C1 segment of cervical spinal cord (tissue), 14 donors: ENCODE measurements at places on chromosomes 5 and 9.

GRCh38 chr5:1002271-1002546 is 6.4 kb upstream of the NKD2 start:
- no peak for DNase-seq

GRCh38 chr5:65624025-65624570 is at the start of gene TRIM23:
TRIM23 (minus strand) TSS chr5:65624333; CDS start chr5:65624274, 59 bp downstream.
- peak; percentile 89 for DNase-seq

DNA sequence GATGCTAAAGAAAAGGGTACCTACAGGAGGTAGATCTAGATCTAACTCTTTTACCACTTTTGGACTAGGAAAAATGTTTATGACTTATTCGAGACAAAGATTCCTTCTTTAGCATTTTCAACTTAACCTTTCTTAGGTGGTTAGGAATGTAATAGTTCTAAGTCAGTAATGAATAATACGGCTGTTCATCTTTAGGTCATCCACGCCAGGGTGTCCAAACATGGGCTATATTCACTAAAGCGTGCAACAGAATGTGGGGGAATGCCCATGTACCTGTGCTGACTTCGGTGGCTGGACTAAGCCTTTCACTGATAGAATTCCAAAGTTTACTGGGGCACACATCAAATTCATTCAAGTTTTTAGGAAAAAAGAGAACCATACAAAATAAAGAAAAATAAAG is 164.7 kb downstream of the TSSK1B start:
- no peak for DNase-seq

DNA sequence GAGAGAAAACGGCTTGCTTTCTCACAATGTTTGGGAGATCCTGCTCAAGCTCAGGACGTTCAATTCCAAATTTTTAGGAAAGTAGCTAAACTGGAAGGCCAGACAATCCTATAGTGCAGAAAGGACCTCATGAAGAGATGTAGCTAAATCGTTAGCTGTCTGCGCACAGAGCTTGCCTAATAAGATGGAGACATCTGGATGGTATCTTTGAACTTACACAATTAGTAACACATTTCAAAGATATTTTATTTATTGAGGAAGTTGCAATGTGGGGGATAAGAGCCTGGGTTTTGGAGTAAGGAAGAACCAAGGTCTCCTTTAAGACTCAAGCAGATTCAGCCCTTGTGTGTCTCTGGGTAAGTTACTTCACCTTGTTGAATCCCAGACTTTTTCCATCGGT is 28.6 kb upstream of the RAB14 start:
- no peak for DNase-seq

DNA sequence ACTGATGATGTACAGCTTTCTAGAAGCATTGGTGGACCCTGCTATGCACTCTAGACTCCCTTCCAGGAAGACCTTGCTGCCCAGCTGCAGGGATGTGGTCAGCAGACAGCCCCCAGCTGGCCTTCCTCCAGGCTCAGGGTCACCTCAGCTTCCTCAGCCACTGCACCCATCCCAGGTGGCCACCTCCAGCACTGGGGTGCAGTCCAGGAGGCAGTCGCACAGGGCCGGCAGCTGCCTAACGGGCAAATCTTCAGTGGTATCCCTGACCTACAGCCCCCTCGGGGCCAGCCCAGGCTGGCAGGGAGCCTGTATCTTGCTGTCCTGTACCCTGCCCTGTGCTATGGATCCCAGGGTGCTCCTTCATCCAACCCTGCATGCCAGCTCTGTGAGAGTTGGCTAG is 81.8 kb downstream of the GADD45G start:
- no peak for DNase-seq

- no peak for DNase-seq
Measured at GRCh38 chr5:150117945-150118560, 31.7 kb upstream of the CSF1R start.

DNA sequence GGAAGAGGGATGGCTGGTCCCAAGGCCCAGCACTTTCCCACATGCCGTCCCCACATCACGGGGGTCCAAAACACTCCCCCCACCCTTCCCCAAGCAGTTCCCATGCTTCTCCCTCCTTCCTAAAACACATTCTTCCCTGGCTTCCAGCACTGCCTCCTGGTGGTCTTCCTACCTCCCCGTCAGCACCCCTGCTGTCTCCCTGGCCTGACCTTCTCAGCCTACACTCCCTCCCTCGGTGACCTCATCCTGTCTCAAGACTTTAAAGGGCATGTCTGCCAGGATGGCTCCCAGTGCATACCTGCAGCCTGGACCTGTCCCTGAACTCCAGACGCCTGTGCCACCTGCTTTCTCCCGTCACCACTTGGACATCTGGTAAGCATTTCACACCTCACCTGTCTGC is 4.3 kb upstream of the NCS1 start:
- DNase-seq, result no peak

GRCh38 chr9:28163619-28164018 is 590.3 kb upstream of the C9orf72 start:
- no peak for DNase-seq

DNA sequence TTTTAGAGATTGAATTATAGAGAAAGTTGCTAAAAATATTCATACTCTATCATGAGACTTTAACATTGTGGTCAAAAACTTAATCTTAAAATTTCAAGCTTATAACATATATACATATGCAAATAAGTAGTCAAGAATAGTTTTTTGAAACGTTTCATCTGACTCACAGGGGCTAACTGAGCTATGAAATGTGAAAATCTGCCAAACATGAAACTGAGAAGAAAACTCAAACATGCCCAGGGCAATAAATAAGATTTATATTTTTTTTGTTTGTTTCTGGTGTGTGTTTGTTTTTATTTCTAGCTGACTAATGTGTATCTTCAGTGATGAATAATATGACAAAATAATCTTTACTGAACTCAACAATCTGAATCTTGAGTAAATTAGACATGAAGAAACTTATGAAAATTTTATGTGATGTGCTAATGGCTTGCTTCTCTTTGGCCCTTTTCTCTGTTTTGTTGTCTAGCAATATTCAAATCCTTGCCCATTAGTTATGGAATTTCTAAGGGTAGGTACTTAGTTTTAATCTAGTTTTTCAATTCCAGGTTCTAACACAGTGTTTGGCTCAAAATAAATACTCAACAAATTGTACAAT is 99.9 kb downstream of the FAM174A start:
- DNase-seq, result no peak

DNA sequence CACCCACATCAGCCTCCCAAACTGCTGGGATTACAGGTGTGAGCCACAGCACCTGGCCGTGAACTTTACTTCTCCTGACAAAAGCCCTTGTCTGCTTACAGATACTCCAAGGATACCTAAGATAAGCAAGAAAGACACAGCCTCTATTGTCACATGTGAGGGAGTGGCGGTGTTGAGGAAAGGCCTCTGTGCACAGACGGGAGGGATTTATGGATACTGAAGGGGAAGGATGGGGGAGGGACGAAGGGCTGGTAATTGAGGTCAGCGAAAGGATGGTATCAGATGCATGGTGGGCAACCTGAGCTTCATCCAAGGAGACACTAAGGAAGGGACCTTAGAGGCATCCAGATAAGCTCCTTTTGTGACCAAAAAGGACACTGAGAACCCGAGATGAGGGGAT is 66.7 kb upstream of the CKMT2 start:
- no peak for DNase-seq

DNA sequence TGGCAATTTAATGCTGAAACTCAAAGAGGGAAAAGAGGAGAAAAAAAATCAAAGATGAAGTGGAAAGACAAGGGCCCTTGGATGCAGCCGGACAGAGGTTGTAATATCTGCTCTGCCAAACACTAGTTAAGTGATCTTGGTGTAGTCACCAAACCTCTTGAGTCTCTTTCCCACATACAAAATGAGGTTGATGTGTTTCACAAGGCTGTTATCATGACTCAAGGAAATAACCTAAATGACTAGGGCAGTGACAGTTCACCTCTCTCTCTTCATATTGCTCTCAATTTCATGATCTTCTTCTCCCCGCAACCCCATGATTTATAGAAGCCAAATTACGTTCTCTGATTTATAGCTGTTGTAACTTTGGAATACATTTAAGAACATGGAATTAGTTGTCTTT is 44.9 kb downstream of the PIK3R1 start:
- DNase-seq, result no peak

- DNase-seq, result no peak
Measured at GRCh38 chr9:15640121-15640520, 87.3 kb downstream of the CCDC171 start.

- no peak for DNase-seq
Measured at GRCh38 chr5:111741278-111741677, 15.7 kb downstream of the NREP start.

DNA sequence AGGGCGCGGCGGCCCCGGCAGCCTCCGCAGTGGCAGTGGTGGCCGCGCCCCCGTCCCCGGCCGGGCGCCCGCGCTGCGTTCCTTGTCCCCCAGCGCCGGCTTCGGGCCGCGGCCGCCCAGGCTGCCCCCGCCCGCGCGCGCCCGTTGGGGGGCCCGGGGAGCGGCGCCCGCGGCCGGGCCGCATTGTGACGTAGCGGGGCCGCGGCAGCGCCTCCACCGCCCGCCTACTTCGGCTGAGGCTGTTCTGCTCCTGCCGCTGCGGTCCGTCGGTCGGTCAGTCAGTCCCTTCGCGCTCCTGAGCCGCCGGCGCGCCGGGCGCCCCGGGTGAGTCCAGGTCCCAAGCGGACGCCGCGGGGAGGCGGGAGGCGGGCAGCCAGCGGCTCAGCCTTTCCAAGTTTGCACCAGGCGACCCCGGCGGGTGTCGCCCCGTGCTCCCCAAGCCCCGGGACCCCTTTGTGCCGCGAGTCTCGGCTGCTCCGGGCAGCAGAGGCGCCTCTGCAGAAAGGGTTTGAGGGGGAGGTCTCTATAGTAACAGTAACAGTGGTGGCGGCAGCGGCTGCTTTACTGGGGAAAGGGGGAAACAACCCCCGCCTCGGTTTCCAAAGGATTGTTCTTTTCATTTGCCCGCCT is at the start of gene SNCAIP:
SNCAIP (plus strand) TSS at position 277 of the 630 bp plus-strand sequence. CDS start 78,898 bp downstream, outside the sequence.
- DNase-seq, result peak; percentile 26

- no peak for DNase-seq
Measured at GRCh38 chr9:86061972-86062739, 37.2 kb downstream of the GOLM1 start.

DNA sequence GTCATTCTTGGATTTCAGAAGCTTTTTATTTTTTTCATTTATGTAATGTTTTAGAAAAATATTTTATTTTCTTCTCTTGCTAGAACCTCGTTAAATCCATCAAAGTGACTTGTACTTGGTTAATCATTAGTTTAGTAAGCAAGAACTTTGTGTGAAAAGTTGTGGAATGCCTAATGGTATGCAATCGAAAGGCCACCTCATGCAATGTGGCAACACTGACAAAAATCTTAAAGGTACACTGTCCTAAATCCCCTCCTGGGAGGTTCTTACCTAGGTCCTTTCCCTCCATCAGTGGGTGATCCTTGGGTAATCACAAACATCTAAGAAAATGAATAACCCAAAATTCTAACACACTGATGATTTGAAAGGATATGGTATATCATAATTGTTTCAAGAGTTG is 304.2 kb downstream of the DNAH5 start:
- DNase-seq, result no peak

- no peak for DNase-seq
Measured at GRCh38 chr9:116189683-116190082, 36.1 kb downstream of the PAPPA start.

DNA sequence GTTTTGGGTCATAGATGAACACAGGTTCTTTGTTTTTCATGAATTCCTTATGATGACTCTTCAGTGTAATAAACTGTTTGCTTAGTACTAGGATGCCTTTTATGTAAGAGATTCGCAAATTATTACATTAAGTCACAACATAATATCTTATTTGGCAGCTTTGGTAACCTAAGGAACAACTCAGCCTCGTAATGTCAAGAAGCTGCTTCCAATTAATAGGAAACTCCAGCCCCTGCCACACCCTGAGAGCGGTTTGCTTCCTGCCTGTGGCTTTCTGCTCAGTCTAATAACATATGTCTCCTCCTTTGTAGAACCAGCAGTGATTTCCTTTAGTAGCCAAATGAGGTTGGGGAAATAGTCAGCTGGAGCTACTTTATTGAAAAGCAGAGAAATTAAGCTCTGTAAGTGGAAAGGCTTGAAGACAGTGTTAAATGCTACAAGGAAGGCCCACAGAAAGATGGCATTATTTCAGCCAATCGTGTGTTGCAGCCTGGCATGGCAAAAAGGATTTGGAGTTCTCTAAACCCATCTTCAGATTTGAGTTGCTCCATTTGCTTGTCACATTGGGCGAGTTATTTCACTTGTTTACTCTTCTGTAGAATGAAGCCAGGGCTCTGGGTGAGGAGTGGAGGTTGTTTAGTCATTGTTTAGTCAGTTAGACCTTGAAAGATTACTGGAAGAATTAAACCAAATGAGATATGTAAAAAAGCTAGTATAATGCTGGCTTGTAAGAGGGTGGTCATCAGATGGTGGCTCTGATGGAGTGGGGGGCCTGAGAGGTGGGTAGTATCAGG is 54.1 kb downstream of the MTAP start:
- DNase-seq, result no peak

DNA sequence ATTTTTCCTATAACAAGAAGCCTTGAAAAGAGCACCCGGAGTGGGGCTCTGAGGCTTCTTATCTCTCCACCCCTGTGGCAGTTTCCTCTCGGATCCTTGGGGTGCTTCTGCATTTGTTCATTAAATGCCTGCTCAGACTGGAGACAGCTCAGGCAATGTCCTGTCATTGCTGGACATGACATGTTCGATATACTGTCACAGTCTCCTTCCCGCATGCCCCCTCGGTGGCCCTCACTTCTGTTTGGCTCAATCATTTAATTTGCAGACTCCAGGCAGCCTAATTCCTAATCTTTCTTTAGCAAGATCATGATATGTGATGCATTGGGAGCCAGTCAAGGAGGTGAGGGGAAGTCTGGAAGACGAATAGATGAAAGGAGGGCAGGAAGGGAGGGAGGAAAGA is 37.5 kb upstream of the CPEB4 start:
- no peak for DNase-seq

- no peak for DNase-seq
Measured at GRCh38 chr9:13439685-13440476, 160.4 kb upstream of the MPDZ start.

GRCh38 chr9:38018958-38019602 is 49.9 kb downstream of the SHB start:
- peak; percentile 42 for DNase-seq

- DNase-seq, result no peak
Measured at GRCh38 chr5:111739416-111739815, 17.6 kb downstream of the NREP start.

- DNase-seq, result no peak
Measured at GRCh38 chr9:96202971-96203780, 98.8 kb downstream of the HSD17B3 start.

DNA sequence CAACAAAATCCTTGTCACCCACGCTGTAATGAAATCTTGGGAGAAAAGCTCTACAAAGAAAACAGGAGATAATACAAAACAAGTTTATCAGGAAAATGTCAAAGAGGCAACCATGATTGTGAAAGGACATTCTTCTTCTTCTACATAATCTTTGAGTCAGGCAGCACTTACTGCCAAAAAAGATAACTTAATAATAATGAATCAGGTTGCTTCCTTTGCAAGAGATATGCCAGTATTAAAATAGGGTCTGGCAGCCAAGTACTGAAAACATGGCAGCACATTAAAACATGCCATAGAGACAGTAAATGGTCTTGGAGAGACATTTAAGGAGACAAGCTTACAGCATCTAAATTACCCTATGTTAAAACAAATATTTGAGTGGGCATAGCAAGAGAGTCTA is 1573.4 kb downstream of the EFNA5 start:
- no peak for DNase-seq
